ENCODE measurements at places on chromosomes 7 and 10. TPM values are rescaled to one million over a fixed set of nuclear protein-coding genes. Genes with fewer than 3 reads are reported as not detected.

The SUN3 gene
- total RNA-seq = not detected

The ITPRIP gene
- total RNA-seq = 9.1 TPM

The ASIC3 gene
- total RNA-seq = 2.2 TPM

The TMEM176A gene
- not detected for total RNA-seq

The CTBP2 gene
- total RNA-seq = 105 TPM

DNA sequence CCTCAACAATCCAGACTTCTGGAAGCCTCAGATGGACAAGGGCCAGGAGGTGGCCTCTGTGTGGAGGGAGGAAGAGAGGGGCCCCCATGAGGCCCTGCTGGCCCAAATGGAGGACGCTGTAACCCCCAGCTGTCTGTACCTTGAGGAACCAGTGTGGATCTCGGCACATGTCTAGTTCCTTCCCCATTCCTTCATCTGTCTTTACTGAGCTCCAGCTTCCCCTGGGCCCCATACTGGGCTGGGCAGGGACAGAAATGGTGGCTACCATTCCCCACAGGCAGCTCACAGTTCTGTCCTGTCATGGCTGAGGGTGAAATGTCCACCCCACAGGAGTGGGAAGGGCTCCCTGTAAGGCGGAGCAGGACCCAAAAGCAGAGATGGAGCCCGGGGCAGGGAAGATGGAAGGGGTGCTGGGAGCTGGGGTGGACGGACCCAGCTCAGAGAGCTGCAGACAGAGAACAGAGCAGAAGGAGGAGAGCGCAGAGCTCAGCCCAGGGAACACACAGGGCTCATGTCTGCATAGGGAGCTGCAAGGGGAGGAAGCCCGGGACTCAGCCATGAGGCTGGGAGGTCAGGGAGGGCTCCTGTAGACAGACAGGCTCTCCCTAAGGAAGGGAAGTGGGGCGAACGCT lies 22.8 kb downstream of the ANTXRL start:
- H3K36me3 ChIP-seq = no peaks in the 10 kb centered on the region
- no peak overlapping the region for H3K27ac ChIP-seq
- no peaks in the 10 kb centered on the region for H3K27me3 ChIP-seq
- no peak overlapping the region for H3K4me3 ChIP-seq

- DNase-seq = no peak
- H3K36me3 ChIP-seq = peaks cover 28% of the 10 kb centered on the region
- H3K27me3 ChIP-seq = no peaks in the 10 kb centered on the region
These were observed 102.3 kb downstream of the DYNC1I1 start for GRCh38 chr7:95874541-95875265.

DNA sequence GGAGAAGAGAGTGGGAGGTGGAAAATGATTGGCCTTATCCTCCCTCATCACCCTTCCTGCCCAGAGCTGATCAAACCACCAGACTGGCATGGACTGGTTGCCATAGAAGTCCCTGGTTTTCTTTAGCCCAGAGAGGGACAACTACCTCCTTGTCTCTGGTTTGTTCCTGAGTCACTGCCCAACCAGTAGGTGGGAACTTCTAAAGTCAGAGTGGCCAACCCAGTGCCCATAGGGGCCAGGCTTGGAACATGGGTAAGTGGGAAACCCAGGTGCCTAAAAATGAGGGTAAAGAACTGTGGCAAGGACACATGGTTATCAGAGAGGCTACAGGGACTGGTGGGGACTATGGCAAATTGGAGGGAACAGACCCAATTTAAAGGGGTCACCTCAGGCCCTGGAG lies 63.8 kb downstream of the FAM241B start:
- no peak overlapping the region for H3K4me3 ChIP-seq
- H3K36me3 ChIP-seq = no peaks in the 10 kb centered on the region
- no peak for DNase-seq
- H3K4me1 ChIP-seq = no peaks in the 10 kb centered on the region
- no peak overlapping the region for H3K27ac ChIP-seq

- H3K36me3 ChIP-seq = peaks cover 32% of the 10 kb centered on the region
- H3K27ac ChIP-seq = no peak overlapping the region
- H3K4me3 ChIP-seq = no peak overlapping the region
- no peak for DNase-seq
These were observed 11.4 kb downstream of the XPNPEP1 start for GRCh38 chr10:109911903-109912302.

DNA sequence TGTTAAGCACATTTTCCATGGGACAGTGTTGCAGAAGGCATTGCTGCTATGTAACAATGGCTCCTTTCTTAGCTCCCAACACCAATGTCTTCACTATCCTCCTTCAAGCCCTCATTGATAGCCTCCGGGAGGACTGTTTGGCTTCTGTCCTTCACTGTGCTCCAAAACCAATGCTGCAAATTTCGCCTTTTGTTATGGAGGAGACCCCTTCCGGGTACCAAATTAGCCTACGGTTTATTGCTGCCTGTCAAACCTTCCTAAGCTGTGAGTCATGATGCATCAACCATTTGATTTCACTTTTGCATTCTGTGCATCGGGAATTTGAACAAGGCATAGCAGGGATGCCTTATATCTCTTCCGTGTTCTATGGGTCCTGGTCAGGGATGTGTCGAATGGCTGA lies 432.9 kb downstream of the GATA3 start:
- no peak overlapping the region for H3K27ac ChIP-seq
- H3K36me3 ChIP-seq = no peaks in the 10 kb centered on the region
- no peak overlapping the region for H3K4me3 ChIP-seq
- peaks cover 32% of the 10 kb centered on the region for H3K27me3 ChIP-seq

GRCh38 chr7:17069146-17069545 lies 187.4 kb upstream of the AGR3 start:
- no peaks in the 10 kb centered on the region for H3K4me1 ChIP-seq
- H3K27ac ChIP-seq = no peak overlapping the region
- H3K36me3 ChIP-seq = no peaks in the 10 kb centered on the region
- DNase-seq = no peak

- no peaks in the 10 kb centered on the region for H3K36me3 ChIP-seq
- DNase-seq = peak; percentile 84
- H3K4me1 ChIP-seq = peaks cover 7% of the 10 kb centered on the region
- no peak overlapping the region for H3K27ac ChIP-seq
- H3K4me3 ChIP-seq = no peak overlapping the region
These were observed 39.9 kb downstream of the RBM17 start for GRCh38 chr10:6128591-6129251.

- peak overlapping the region; percentile 78 for H3K27ac ChIP-seq
- peak; percentile 57 for DNase-seq
- H3K4me1 ChIP-seq = peaks cover 20% of the 10 kb centered on the region
- H3K36me3 ChIP-seq = peaks cover 24% of the 10 kb centered on the region
These were observed 189.8 kb upstream of the SH2B2 start for GRCh38 chr7:102096706-102097427.

DNA sequence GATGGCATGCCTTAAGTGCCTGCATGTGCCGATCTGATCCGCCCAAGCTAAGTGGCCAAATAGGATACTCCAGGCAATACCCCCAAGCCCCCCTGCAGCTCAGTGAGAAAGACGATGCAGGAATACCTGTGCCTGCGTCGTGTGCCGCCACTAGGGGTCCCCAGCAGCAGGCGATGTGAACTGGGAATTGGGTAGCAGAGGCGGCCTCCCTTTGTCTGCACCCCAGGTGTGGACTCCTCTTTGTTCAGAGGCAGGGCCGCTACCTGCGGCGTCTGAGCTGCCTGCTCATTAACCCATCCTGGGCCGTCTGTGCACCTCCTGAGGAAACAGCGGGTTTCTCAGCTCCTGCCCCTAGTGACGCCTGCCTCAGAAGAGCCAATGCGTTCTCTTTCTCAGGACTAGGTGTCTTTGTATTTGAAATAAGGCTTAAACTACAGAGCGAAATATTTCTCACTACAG lies 4.8 kb upstream of the CHN2 start:
- peak overlapping the region; percentile 16 for H3K4me3 ChIP-seq
- no peak overlapping the region for H3K27ac ChIP-seq
- DNase-seq = peak; percentile 99
- peaks cover 22% of the 10 kb centered on the region for H3K27me3 ChIP-seq
- no peaks in the 10 kb centered on the region for H3K36me3 ChIP-seq

DNA sequence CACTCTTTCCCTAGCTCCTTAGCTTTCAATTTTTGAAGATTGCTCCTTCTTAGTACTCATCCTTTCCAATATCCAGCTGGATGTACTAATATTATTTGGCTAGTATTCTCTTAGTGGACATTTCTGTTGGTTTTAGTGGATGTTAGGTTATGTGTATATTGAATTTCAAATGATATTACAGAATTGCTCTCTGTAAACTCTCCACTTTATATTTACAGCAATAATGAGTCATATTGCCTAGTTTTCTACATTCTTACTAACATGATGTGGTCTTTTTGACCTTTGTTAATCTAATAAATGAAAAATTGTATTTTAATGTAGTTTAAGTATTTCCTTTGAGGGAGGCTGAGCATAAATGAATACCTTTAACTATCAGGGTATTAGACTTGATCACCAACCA lies 69.4 kb downstream of the BICC1 start:
- peaks cover 1% of the 10 kb centered on the region for H3K4me1 ChIP-seq
- no peak for DNase-seq
- H3K36me3 ChIP-seq = no peaks in the 10 kb centered on the region
- H3K27ac ChIP-seq = no peak overlapping the region

DNA sequence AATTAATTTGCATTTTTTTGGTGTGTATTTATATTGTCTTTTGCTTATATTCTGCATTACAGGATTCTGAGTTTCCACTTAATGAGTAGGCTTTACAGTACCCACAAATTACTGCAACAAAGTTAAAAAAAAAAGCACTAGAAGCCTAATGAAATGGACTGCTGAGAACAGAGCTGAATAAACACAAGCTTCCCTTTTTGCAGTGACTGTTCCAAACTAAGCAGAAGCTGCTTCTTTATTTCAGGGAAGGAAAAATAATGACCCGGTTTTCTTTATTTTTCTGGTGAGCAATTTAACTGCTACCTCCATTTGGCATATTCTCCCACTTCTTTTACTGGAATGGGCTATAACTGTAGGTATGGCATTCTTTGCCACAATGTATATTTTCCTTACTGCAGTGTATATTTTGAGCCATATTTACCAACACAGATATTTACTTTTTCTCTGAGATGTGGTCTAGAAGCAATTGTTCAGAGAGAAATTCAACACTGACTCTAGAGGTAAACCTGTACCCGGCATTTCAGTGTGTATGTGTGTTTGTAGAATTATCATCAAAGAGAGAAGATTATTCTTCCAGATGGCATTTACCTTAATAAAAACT lies 56.9 kb downstream of the HDAC9 start:
- no peak overlapping the region for H3K4me3 ChIP-seq
- no peaks in the 10 kb centered on the region for H3K27me3 ChIP-seq
- no peak overlapping the region for H3K27ac ChIP-seq
- no peaks in the 10 kb centered on the region for H3K36me3 ChIP-seq

- no peaks in the 10 kb centered on the region for H3K27me3 ChIP-seq
- no peak overlapping the region for H3K27ac ChIP-seq
- H3K36me3 ChIP-seq = no peaks in the 10 kb centered on the region
- no peaks in the 10 kb centered on the region for H3K4me1 ChIP-seq
These were observed 224.5 kb upstream of the SP8 start for GRCh38 chr7:21011153-21011552.

DNA sequence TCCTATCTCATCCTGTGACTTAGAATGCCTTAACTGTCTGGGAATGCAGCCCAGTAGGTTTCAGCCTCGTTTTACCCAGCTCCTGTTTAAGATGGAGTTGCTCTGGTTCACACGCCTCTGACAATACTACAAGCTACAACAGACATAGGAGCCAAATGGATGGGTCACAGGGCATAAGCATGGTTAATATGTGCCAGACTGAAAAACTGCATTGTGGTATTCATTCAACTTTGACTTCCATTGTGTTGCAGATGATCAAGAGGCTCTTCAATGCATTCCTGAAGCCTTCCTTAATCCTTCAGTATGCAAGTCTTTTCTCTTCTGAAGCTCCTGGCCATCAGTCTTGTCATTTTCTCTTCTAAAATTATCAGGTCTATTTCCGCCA lies 20.3 kb upstream of the RNF32 start:
- no peak overlapping the region for H3K4me3 ChIP-seq
- DNase-seq = no peak
- H3K4me1 ChIP-seq = no peaks in the 10 kb centered on the region
- no peak overlapping the region for H3K27ac ChIP-seq
- peaks cover 22% of the 10 kb centered on the region for H3K27me3 ChIP-seq
- no peaks in the 10 kb centered on the region for H3K36me3 ChIP-seq

DNA sequence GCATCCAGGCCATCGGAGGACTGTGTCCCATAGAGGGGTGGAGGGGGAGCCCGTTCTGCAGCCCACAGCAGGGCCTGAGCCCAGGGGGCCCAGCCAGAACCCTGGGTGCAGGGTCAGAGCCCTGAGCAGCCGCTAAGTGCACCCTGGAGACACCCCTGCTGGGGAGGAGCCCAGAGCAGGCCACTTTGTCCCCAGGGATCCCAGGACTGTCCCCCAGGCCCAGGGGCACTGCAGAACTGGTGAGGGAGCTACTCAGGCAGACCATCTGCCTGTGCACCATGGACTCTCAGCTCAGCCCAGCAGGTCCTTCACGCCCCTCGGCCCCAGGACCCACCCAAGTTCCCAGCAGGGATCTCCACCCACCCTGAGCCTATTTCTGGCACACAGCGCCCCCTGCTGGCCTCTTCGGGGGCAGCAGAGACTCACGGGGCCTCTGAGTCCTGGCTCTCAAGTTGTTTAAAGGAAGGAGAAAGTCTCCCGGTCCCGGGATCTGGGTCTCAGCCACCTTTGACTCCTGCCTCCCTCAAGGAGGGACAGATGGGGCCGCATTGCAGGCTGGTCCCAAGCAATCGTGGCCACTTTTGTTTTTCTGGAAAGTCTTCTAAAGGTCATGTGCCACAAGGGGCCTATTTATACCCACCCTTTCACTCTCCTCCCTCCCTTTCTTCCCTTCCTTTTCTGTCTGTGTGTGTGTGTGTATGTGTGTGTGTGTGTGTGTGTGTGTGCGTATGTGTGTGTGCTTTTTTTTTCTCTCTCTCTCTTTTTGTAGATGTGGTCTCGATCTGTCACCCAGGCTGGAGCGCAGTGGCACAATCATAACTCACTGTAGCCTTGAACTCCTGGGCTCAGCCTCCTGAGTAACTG lies 90.3 kb downstream of the MYL10 start:
- H3K4me3 ChIP-seq = no peak overlapping the region
- H3K36me3 ChIP-seq = no peaks in the 10 kb centered on the region
- H3K27ac ChIP-seq = no peak overlapping the region
- H3K4me1 ChIP-seq = no peaks in the 10 kb centered on the region
- peak; percentile 94 for DNase-seq
- H3K27me3 ChIP-seq = no peaks in the 10 kb centered on the region

GRCh38 chr10:28774051-28774995 lies 97.0 kb downstream of the BAMBI start:
- no peak overlapping the region for H3K4me3 ChIP-seq
- H3K27ac ChIP-seq = no peak overlapping the region
- no peaks in the 10 kb centered on the region for H3K4me1 ChIP-seq
- no peaks in the 10 kb centered on the region for H3K36me3 ChIP-seq
- peaks cover 42% of the 10 kb centered on the region for H3K27me3 ChIP-seq
